ENCODE measurements at places on chromosomes 11 and 22. TPM values are rescaled to one million over a fixed set of nuclear protein-coding genes. Genes with fewer than 3 reads are reported as not detected.

Gene NR1H3
- 15.6 TPM for total RNA-seq

Gene CD3D
- total RNA-seq: not detected

Gene ANO1
- not detected for total RNA-seq

Gene KCNQ1
- total RNA-seq: not detected

Gene TECTA
- total RNA-seq: 0.31 TPM

Data from melanocyte of skin (primary cell).